HS-5 (cell line): ENCODE measurements at places on chromosomes 13 and 19.

DNA sequence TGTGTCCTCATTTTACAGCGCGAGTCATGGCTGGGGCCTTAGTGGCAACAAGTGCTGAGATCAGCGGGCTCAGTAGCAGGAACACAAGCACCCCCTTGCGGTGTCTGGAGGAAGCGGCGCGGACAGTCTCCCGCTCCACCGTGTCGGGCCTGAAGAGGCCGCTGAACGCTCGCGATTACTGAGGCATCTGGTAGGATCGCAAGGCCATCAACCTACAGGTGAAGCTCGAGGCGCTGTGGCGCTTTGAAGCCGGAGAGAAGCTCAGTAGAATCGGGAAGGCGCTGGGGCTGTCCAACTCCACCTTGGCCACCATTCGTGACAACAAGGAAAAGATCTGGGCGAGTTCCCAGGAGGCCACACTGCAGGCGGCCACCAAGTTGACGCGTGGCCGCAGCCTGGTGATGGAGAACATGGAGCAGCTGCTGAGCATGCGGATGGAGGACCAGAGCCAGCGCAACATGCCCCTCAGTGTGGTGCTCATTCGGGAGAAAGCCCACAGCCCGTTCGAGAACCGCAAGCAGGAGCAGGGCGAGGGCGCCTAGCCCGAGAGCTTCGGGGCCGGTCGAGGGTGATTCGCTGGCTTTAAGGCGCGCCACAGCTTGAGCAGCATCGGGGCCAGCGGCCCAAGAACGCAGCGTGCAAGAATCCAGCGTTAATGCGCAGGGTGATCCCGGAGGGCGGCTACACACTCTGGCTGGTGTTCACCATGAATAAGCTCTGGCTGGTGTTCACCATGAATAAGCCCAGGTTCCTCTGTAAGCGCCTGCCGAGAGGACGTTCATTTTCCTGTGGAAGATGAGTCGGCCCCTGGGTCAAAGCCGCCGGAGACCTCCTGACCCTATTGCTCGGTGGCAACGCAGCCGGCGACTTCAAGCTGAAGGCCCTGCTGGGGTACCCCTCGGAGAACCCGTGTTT lies 8.3 kb upstream of the MZF1 start:
- no peak for DNase-seq

GRCh38 chr19:4596033-4596904 lies 36.8 kb upstream of the SEMA6B start:
- no peak for DNase-seq

DNA sequence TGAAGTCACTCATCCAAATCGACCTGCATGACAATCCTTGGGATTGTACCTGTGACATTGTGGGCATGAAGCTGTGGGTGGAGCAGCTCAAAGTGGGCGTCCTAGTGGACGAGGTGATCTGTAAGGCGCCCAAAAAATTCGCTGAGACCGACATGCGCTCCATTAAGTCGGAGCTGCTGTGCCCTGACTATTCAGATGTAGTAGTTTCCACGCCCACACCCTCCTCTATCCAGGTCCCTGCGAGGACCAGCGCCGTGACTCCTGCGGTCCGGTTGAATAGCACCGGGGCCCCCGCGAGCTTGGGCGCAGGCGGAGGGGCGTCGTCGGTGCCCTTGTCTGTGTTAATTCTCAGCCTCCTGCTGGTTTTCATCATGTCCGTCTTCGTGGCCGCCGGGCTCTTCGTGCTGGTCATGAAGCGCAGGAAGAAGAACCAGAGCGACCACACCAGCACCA lies 5.9 kb downstream of the SLITRK5 start:
- no peak for DNase-seq

DNA sequence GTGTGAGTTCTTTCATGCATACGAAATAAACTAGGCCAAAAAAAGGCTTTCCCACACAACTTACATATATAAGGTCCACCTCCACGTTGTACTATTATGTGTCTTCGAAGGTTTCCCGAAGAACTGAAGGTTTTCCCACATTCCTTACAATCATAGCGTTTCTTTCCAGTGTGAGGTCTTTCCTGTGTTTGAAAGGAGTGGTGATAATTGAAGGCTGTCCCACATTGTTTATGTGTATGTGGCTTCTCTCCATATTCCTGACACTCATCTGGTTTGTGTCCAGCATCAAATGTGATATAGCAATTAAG lies 14.6 kb downstream of the ZNF442 start:
- DNase-seq = no peak

GRCh38 chr19:3396881-3397265 lies 30.5 kb downstream of the NFIC start:
- no peak for DNase-seq

- no peak for DNase-seq
Measured at GRCh38 chr13:36736119-36736726, 62.4 kb downstream of the SERTM1 start.

- DNase-seq = no peak
Measured at GRCh38 chr13:33242984-33243617, 42.5 kb downstream of the STARD13 start.

DNA sequence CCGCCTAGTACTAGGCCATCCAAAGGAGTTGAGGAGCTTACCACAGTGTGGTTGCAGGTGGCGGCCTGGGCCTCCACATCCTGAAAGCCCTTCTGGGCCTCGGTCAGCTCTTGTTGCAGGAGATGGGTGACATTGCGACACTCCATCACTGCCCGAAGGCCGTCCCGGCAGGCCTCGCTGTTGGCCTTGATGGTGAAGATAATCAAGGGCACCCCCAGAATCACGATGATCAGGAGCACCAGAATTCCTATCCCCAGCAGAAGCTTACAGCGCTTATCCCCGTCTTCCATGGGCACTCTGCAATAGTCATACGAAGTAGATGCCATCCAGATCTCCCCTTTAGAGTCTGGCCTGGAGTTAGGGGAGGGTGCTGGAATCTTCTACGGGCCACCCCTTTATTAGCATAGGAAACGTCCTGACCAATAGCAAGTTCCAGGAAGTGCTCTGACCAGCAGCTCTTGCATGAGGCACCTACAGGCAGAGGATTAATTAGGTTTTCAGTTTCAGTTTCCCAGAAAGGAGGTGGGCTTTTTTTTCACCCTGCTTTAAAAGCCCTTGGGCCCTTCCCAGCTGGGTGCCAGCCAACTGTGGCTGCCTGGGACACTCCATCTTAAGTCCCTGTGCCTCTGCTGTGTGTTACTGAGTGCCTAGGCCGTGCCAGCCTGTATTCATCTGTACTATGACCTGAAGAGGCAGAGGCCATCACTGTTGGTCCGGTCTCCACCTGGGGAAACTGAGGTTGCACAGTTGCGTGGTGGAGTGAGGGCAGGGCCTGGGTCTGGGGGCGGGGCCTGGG lies at the start of gene BST2:
BST2 (minus strand) TSS at position 381 of the 796 bp plus-strand sequence; CDS start at position 326, 55 bp downstream.
- no peak for DNase-seq

GRCh38 chr13:26254583-26255111 lies 718 bp downstream of the CDK8 start:
- DNase-seq = no peak

DNA sequence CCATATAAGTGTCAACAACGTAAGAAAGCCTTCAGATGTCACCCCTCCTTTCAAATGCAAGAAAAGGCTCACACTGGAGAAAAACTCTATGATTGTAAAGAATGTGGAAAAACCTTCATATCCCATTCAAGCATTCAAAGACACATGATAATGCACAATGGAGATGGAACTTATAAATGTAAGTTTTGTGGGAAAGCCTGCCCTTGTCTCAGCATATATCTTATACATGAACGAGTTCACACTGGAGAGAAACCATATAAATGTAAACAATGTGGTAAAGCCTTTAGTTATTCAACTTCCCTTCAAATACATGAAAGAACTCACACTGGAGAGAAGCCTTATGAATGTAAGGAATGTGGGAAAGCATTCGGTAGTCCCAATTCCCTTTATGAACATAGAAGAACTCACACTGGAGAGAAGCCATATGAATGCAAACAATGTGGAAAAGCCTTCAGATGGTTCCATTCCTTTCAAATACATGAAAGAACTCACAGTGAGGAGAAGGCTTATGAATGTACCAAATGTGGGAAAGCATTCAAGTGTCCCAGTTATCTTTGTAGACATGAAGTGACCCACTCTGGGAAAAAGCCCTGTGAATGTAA lies 11.1 kb downstream of the ZNF844 start:
- DNase-seq = no peak
